ENCODE measurements at places on chromosomes 4 and X. TPM values are rescaled to one million over a fixed set of nuclear protein-coding genes. Genes with fewer than 3 reads are reported as not detected.
A peak's percentile ranks its signal among the peaks of the same experiment; 100 is the strongest.

DNA sequence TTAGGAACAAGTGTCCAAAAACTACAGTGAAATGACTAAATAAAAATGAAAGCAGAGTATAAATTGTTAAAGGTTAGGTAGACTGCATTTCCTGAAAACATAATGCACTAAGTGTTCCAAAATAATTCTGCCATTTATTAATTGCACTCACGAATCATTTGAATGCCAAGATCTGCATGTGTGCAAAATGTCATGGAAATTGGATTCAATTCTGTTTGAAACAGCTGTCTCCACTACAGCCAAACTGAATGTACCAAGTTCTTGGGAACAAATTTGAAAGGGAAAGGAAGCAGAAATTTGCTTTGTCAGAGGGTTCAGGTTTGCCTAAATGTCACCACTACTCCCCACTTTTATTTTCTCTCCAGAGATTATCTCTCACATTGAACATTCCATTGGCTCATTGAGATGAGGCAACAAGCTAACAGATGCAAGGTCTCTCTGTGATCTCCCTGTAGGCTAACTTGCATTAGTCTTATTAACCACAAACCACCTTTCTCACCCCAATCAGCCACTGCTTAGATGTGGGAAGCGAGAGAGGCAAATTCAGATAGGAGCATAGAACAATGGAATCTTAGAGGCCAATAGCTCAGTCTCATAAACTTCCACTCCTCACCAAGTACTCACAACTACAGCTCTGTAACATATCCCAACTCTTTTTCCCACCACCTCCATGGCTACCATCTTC is 226.6 kb downstream of the KDR start:
- no peak for DNase-seq

DNA sequence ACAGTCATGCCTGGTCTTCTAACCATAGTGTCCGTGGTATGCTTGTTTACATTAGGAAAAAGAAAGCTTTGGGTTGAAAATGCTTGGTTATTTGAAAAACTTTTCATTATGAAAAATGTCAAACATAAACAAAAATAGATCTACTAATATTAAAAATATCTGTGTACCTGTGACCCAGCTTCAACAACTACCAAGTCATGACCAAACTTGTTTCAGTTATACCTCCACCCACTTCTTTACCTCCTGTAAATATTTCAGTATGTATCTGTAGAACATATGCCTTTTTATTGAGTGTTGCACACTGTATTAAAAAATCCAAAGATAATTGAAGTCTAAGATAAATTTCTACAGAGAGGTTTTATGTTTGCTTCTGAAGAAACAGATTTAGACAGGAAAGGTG is 153.7 kb upstream of the GYPA start:
- no peak for DNase-seq

DNA sequence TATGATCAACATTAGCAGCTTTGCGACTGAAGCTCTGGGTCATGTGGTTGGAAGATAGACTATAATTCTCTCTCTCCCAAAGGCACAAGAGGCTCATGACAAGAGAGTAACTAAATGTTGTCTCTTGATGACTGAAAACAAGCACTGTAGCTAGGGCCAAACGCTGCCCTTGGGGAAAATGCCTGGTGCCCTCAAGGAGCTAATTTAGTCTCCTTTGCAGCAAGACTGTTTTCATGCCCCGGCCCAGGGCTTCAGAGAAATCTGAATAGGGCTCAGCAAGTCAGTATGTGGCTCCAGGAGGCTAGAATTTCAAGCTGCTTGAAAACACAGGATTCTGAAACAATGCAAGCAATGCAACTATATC is 411.9 kb downstream of the GPAT3 start:
- no peak for DNase-seq

RAB41 gene
- not detected for total RNA-seq

- peak; percentile 84 for DNase-seq
These were observed 25.4 kb downstream of the SEC31A start for GRCh38 chr4:82865592-82865991.

DNA sequence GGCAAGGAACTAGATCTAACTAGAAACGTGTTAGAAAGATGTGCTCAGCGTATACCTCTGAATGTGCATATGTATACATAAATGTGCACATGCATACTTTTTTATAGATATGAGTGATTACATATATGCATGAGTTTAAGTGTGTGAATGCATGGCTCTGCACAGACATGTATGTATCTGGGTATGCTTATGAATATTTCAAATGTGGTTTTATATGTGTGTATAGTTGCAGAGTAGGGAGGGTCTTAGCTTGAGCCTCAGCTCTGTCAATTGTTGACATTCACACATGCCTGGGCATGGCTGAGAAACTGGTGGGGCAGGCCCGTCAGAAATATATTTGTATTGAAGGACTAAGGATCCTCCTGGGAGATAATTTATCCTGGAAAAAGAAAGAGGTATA is 31.1 kb downstream of the RAP2C start:
- DNase-seq, result no peak
